ENCODE measurements at places on chromosomes 5 and 9. TPM values are rescaled to one million over a fixed set of nuclear protein-coding genes. Genes with fewer than 3 reads are reported as not detected.

Gene OBP2B
- not detected for total RNA-seq

Gene LCN15
- not detected for total RNA-seq

Gene PTPDC1
- total RNA-seq = 10.9 TPM

DNA sequence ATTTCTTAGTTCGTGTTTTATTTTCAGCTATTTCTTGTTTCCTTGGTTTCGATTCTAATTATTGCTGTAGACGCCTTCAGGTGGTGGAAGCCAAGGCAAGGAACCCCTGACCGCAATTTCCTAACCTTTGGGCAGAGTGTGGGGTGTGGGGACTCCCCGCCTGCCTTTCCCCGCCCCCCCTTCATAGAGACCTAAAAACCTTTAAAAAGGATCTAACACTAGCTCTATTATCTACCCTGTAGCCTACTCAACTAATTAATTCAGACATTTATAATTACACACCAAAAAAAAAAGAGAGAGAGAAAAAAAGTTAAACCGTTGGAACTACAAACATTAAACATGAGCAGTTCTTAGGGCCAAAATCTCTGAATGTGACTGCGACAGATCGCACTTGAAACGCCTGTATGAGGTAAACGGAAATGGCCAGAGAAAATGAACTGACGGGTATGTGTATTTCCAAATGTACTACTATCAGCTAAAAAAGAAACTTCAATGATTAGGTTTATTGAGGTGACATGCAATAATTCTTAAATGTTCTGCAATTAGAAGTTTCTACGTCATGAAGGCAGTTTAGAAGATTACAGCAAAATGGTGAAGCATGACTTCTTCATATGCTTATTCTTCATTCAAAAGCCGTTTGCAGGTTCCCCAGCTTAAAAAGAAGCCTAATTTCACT is 19.0 kb upstream of the FER start:
- H3K27ac ChIP-seq = peak overlapping the region; percentile 88
- no peaks in the 10 kb centered on the region for H3K36me3 ChIP-seq
- DNase-seq = no peak
- no peaks in the 10 kb centered on the region for H3K27me3 ChIP-seq
- peak overlapping the region; percentile 74 for H3K4me3 ChIP-seq
- H3K4me1 ChIP-seq = peaks cover 15% of the 10 kb centered on the region

- no peaks in the 10 kb centered on the region for H3K27me3 ChIP-seq
- peak overlapping the region; percentile 97 for H3K27ac ChIP-seq
- peaks cover 80% of the 10 kb centered on the region for H3K4me1 ChIP-seq
- H3K4me3 ChIP-seq = no peak overlapping the region
- DNase-seq = no peak
These were observed 16.4 kb upstream of the MATR3 start for GRCh38 chr5:139277171-139277570.

- H3K27ac ChIP-seq = no peak overlapping the region
- no peaks in the 10 kb centered on the region for H3K36me3 ChIP-seq
- no peak overlapping the region for H3K4me3 ChIP-seq
- no peaks in the 10 kb centered on the region for H3K4me1 ChIP-seq
- no peaks in the 10 kb centered on the region for H3K27me3 ChIP-seq
These were observed 61.9 kb downstream of the SNX24 start for GRCh38 chr5:122907276-122907675.

GRCh38 chr5:137233726-137234125 is 265.4 kb downstream of the SPOCK1 start:
- H3K27ac ChIP-seq = no peak overlapping the region
- H3K36me3 ChIP-seq = no peaks in the 10 kb centered on the region
- no peak for DNase-seq

GRCh38 chr9:87327575-87328125 is 170.0 kb upstream of the DAPK1 start:
- H3K4me1 ChIP-seq = no peaks in the 10 kb centered on the region
- H3K27me3 ChIP-seq = no peaks in the 10 kb centered on the region
- no peak for DNase-seq

Measured in gastrocnemius medialis (tissue), 4 donors.